ENCODE measurements at places on chromosomes 3 and 15.

- DNase-seq: no peak
Observed at GRCh38 chr15:51731549-51732267, 5.7 kb downstream of the LYSMD2 start.

- DNase-seq: no peak
Observed at GRCh38 chr15:70870051-70870450, 16.1 kb upstream of the LARP6 start.

DNA sequence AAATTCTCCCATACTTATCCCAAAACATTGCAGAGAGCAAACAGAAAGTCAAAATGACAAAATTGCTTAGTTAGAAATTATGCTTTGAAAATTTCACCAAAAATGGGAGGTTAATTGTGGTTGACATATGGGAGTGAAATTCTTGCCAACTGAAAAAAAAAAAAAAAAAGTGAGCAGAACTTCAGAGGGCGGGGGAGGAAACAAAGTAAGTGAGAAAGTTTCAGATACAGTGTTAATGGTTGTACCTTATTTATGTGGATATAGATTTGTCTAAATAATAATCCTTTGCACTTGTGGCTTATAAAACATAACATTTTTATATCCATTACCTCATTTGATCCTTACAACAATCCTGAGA is 91.5 kb upstream of the RAP2B start:
- DNase-seq: no peak

GRCh38 chr15:62334536-62334935 is 169.5 kb upstream of the C2CD4B start:
- no peak for DNase-seq

DNA sequence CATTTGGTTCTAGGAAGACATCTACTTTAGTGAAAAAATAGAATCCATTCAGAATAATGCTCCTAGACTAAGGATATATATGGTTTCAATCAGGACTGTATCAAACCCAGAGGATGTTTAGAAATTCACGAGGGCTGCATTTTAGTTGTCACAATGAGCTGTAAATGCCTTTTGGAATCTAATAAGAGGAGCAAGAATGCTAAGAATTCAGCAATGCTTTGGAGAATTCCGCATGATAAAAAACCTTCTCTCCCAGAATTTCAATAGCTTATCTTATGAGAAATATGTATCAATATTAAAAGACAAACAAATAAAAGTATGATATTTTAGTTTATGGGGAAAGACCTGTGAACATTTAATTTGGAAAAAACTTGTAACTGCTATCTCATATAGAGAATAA is 885.1 kb downstream of the ZPLD1 start:
- DNase-seq: no peak

- no peak for DNase-seq
Observed at GRCh38 chr15:44157679-44158078, 37.4 kb downstream of the FRMD5 start.

DNA sequence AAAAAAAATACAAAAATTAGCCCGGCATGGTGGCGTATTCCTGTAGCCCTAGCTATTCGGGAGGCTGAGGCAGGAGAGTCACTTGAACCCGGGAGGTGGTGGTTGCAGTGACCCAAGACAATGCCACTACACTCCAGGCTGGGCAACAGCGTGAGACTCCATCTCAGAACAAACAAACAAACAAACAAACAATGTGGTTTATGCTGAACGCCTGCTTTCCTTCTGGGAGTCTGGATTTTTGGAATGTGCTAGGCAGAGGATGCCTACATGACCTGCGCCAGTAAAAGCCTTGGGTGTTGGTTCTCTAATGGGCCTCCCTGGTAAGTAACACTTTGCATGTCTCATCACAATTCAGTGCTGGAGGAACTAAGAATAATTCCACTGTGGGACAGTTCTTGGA is 43.5 kb downstream of the PCNP start:
- DNase-seq: no peak

GRCh38 chr3:52934630-52935530 is 37.5 kb upstream of the STIMATE start:
- DNase-seq: no peak

- DNase-seq: no peak
Observed at GRCh38 chr3:56878074-56878473, 76.3 kb upstream of the ARHGEF3 start.

DNA sequence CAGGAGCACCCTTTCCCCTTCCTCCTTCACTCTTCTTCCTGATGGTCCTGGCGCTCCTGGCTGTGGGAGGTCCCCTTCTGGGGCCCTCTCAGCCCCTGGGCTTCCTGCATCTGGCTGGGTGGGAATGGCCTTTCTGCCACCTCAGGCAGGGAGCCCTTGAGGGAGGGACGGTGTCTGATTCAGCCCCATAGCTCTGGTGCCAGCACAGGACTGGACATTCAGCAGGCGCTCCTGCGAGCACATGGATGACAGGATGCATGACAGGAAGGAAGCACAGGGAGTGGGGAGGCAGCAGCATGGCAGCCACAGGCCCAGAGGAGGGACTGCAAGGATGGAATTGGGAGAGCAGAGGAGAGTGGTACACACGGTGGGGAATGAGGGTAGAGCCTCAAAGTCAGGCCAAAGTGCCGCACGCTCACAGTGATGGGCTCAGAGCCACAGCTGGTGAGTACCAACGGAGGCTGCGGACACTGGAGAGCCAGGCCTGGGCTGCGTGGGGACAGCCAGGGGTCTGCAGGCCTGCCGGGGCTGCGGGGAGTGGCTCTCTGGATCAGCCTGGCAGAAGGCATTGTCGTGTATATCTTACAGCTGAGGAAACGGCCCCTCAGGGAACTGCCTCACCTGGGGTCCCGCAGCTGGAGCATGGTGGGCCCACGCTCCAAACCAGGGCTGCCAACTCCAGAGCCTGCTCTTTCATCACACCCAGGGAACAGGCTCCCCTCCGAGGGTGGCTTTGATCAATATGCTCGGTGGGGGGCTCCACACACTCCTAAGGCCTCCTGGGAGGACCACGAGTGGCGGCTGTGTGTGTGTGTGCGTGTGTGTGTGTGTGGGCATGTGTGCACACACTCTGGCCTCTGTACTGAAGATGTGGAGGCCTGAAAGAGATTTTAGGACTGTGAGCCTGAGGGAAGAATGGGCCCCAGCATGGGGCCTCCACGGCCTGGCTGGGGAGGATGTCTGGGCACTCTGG is 51.4 kb upstream of the CTSH start:
- no peak for DNase-seq

DNA sequence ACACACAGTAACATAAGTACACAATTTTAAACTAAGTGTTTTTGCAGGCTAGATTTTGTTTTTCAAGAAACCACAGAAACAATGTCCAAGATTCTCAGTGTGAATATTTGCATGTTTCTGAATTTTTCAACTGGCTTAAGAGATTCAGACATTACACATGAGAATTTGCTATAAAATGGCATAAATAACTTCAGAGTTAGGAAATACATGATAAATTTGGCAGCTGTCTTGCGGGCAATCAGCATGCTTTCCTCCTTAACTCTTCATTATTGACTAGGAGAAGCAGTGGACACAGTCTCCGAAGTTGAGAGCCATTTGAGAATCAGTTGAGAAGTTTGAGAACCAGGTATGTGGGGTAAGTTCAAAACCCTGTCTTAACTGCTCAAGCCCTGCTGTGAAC is 625.6 kb upstream of the SGO1 start:
- no peak for DNase-seq

DNA sequence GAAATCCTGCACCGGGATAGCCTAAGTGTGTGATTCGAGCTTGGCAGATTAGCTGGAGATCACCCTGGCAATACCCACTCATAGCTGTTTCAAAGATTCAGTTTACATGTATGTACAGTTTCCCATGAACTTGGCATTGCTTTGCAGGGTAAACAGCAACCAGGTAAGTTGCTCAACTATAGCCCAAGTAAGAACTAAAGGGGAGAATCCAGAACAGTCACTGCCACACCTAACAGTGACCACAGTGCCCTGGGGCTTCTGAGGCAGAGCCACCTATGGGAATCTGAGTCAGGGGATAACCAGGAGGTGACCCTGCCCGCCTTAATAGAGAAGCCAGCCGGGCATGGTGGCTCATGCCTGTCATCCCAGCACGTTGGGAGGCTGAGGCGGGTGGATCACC is 15.9 kb downstream of the CDAN1 start:
- DNase-seq: no peak

DNA sequence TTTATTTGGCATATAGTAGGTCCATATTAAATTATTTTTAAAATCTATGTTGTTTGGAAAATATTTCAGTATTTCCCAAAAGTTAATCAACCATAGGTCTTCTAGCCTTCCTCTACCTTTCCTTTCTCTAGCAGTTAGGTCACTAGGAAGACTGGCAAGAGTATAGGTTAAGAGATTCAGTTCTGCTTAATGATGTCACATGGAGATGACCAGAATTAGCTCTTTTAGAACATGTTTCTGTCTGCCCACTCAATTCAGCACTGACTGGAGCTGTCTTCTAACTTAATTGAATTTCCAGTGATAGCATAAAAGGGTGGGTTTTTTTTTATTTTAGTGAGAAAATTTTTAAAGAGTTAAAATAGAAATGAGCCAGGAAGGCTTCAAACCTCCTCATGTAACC is 23.8 kb upstream of the ZBED2 start:
- no peak for DNase-seq

GRCh38 chr15:74225928-74226327 is 10.2 kb upstream of the CCDC33 start:
- no peak for DNase-seq

- DNase-seq: no peak
Observed at GRCh38 chr15:93041159-93041547, 47.9 kb downstream of the RGMA start.

DNA sequence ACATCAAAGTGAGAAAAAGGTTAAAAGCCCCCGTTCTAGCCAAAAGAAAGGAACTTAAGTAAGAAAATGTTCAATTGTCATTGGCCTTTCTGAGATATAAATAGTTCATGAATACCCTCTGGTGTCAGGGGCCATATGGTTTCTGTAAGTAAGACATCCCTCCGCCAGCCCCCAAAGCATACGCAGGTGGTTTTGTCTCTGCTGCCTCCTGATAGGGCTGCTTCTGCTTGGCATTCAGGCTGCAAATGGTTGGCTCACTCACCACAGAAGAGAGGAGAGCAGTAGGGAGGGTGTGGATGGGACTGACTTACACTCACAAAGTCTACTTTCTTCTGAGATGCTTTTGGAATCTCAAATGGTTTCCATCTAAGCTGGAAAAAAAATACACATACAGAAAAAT is 29.8 kb downstream of the HGD start:
- DNase-seq: no peak

GRCh38 chr3:122576174-122576940 is 1.1 kb upstream of the PARP15 start:
- DNase-seq: no peak

DNA sequence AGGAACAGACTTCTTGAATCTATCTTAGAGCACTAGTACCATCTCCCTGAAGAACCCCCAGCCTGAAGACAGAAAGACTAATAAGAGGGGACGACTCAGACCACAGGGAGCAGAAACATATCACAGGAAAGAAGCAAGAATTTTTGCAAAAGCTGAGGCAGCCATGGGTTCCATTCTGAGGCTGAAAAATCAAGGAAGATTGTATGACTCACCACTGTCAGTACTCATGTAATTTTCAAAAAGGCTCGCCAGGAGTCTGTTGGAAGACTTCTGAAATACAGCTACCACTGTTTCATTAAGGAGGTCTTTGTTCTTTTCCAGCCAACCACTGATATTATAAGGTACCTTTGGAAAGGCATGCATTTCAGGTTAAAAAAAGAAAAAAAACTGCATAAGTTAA is 47.5 kb downstream of the MYH15 start:
- DNase-seq: no peak

- DNase-seq: no peak
Observed at GRCh38 chr15:50186752-50187151, 4.8 kb downstream of the SLC27A2 start.

- no peak for DNase-seq
Observed at GRCh38 chr3:123457841-123458240, 9.0 kb upstream of the ADCY5 start.

DNA sequence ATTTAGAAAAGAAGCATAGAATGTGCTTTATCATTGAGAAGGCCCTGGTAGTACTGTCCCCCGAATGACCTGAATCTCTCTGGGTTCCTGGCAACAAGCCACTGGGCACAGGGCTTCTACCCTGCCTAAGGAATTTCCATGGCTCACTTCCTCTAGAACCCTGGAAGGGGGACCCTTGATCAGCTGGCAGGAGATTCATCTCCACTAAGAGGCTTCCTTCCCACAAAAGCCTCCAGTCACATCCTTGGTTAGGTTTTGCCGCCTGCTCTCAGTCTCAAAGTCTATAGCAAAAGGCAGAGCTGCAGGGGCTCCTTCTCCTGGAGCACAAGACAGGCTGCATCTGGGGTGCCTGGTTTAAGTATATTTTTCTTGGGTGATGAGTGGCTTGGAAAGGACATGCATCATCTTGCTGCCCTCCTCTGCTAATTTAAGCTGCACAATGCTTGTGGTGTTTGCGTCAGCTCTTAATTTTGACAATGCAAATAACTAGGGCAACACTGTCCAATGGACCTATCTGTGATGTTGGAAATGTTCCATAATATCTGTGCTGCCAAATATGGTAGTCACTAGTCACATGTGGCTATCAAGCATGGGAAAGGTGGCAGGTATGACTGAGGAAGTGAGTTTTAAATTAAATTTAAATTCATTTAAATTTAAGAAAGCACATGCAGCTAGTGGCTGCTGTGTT is 33.4 kb upstream of the RARRES1 start:
- no peak for DNase-seq

All from liver (tissue), 10 donors.